ENCODE measurements at places on chromosomes 12 and 14. TPM values are rescaled to one million over a fixed set of nuclear protein-coding genes. Genes with fewer than 3 reads are reported as not detected.

- DNase-seq = no peak
Observed at GRCh38 chr14:33622496-33622895, 328.4 kb downstream of the EGLN3 start.

DNA sequence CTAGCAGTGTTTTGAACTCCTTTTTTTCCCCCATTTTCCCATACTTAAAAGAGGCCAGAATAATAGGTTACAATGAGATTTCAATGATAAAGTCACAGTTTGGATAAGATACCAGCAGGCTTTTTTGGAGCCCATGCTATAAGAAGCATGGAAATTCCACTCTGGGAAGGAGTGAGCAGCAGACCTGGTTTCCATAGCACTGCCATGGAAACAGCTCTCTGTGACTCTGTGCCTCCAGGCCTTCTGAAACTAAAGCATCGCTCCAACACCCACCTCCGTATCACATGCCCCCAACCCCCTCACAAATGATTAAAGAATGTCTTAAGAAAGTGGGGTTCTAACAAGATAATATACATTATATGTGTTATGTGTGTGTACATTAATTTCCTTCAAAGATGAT is 165.0 kb downstream of the GRIN2B start:
- DNase-seq = no peak

RAD9B gene
- total RNA-seq = 5.0 TPM

KRT78 gene
- total RNA-seq = 0.75 TPM

- no peak for DNase-seq
Observed at GRCh38 chr12:53952871-53953734, 1.6 kb upstream of the HOXC12 start.

DNA sequence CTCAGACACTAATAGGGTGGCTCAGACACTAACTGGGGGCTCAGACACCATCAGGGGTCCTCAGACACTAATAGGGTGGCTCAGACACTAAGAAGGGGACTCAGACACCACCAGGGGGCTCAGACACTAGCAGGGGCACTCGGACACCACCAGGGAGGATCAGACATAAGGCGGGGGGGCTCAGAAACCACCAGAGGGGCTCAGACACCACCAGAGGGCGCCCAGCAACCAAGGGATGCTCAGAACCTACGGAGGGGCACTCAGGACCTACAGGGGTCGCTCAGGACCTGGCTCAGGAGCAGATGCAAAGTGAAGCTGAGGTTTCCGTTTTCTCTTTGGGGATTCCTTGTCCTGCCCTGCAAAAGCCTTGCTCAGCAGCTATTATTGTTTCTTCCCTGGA is 448.5 kb downstream of the TMEM121 start:
- DNase-seq = no peak

GRCh38 chr12:11758510-11759493 is 109.3 kb downstream of the ETV6 start:
- no peak for DNase-seq

TAS2R13 gene
- total RNA-seq = 0.83 TPM

DNA sequence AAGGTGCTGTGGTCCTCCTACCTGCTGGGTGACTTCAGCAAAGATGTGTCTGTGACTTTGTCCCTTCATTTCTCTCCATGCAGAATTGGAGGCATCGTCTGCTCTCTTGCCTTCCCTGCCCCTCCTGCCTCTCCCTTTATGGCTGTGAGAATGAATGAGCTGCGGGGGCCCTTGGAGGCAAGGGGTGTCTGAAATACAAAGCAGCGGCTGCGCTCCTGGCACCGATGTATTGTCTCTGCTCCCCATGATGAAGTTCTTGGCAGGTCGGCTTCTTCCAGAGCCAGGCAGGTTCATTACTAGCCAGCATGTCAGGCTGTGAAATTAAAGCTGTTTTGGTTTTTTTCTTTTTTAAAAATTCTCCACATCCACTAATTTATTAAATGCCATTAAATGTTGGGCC is 194.5 kb downstream of the TSPAN9 start:
- no peak for DNase-seq

GRCh38 chr12:108348842-108349241 is 9.7 kb upstream of the CMKLR1 start:
- no peak for DNase-seq

GRCh38 chr12:109860977-109861376 is 19.4 kb downstream of the GLTP start:
- no peak for DNase-seq

DNA sequence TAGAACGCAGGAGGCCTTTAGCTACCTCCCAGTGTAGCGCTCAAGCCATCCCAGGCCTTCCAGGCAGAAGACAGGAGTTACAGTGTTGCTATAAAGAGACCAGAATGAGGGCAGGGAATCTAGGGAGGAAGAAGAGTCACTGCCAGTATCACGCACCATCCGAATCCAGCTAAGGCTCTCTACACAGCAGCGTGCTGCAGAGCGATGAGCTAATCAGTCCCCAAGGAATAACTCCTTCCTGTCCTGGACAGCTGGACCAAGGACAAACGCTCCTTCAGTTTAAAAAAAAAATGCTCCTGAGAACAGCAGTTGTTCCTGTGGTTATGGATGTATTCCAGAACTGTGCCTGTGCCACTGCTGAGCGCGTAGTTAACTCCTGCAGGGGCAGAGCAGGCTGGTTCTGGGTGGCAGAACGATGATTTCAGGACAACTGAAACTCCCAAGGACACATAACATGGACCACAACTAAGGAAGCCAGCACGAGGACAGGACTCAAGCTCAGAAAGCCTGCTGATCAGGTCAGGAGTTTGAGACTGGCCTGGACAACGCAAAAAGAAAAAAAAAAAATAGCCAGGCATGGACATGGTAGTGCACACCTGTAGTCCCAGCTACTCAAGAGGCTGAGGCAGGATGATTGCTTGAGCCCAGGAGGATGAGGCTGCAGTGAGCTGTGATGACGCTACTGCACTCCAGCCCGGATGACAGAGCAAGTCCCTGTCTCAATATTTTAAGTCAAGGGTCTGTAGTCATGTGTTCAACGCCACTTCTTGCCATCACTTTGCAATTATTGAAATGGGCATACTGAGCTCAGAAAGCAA is 2.6 kb downstream of the IFFO1 start:
- DNase-seq = no peak

SERPINA3 gene
- total RNA-seq = 71.8 TPM

PAX9 gene
- total RNA-seq = 0.57 TPM

GRCh38 chr12:62618319-62618718 is 151.7 kb downstream of the MON2 start:
- no peak for DNase-seq

- DNase-seq = no peak
Observed at GRCh38 chr14:94113908-94114588, 3.5 kb downstream of the IFI27 start.

GRCh38 chr12:25014961-25015360 is 66.1 kb upstream of the BCAT1 start:
- no peak for DNase-seq

WSCD2 gene
- 47.9 TPM for total RNA-seq

DNA sequence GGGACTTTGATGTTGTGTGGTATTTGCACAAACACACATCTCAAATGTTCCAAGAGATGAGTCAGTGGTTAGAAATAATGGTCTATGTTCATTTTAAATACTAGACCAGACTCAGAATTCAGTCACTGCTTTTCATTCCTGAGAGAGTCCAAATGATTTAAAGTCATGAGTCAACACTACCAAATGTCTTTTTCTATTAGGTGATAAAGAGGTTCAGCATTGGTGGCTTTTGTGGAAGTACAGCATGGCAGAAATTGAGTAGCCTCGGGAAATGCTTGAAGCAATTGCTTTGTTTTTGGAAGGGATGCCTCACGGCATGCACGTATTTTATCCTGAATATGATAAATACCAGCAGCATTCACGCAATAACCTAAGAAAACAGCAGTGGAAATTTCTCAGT is 115.7 kb downstream of the DIO2 start:
- no peak for DNase-seq

DNA sequence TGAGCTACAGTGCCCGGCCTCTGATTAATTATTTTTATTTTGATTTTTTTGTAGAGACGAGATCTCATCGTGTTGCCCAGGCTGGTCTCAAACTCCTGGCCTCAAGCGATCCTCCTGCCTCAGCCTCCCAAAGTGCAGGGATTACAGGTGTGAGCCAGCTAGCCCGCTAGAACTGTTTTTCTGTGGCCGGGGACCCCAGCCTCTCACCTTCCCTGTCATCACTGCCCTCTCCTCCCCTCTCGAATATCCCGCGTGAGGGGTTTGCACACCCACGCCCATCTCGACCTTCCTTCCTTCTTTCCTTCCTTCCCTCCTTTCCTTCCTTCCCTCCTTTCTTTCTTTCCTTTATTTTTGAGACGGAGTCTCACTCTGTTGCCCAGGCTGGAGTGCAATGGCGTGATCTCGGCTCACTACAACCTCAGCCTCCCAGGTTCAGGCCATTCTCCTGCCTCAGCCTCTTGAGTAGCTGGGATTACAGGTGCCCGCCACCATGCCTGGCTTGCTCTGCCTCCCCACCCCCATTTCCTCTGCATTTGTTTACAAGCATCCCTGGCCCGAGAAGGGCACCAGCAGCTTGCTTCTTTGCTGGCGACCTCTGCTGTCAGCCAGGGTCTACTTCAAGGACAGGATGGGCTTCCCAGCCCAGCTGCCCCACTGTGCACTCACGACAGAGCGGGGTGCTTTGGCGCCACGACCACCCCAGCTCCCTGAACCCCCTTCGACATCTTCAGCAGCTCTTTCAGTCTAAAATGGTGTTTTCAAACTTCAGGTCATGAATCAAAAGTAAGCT is 4.3 kb upstream of the TRAF3 start:
- DNase-seq = no peak

ERBB3 gene
- total RNA-seq = 13.9 TPM

DNA sequence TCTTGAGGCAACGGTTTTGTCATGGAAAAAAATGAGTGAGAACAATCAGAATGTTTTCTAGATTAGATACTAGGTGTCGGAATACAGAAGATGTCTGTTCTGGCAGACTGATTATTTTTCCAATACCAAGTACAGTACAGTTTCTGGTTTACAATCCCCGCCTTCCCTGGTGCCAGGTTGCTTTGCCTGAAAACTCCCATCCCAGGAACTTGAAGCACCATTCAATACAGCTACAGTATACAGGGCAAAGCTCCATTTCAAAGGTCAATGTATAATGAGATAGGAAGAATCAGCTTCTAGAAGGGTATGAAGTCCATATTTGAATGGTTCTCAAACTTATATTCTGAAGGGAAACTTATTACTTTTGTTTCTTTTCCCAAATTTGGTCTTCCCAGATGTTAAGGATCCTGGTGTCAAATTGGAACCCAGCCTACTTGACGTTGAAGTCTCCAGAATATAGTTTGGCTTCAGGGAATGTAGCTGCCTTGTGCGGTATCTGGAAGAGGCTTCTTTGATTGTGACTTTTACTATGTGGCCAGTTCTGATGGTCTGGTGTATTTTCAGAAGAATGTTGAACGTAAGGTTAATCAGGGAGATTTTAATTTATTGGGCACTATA is 238.0 kb upstream of the ATP2B1 start:
- DNase-seq = no peak

GRCh38 chr14:21220874-21221477 is 48.3 kb downstream of the HNRNPC start:
- DNase-seq = no peak

All from esophagus muscularis mucosa (tissue), 4 donors.